ENCODE measurements at places on chromosomes 1 and 21.

- no peak for DNase-seq
These were observed 360.2 kb upstream of the PTBP2 start for GRCh38 chr1:96361271-96361856.

GRCh38 chr1:17606826-17607440, 67.4 kb downstream of the ARHGEF10L start:
- DNase-seq: peak; percentile 11

- DNase-seq: no peak
These were observed 14.9 kb downstream of the SLC1A7 start for GRCh38 chr1:53127546-53127945.

DNA sequence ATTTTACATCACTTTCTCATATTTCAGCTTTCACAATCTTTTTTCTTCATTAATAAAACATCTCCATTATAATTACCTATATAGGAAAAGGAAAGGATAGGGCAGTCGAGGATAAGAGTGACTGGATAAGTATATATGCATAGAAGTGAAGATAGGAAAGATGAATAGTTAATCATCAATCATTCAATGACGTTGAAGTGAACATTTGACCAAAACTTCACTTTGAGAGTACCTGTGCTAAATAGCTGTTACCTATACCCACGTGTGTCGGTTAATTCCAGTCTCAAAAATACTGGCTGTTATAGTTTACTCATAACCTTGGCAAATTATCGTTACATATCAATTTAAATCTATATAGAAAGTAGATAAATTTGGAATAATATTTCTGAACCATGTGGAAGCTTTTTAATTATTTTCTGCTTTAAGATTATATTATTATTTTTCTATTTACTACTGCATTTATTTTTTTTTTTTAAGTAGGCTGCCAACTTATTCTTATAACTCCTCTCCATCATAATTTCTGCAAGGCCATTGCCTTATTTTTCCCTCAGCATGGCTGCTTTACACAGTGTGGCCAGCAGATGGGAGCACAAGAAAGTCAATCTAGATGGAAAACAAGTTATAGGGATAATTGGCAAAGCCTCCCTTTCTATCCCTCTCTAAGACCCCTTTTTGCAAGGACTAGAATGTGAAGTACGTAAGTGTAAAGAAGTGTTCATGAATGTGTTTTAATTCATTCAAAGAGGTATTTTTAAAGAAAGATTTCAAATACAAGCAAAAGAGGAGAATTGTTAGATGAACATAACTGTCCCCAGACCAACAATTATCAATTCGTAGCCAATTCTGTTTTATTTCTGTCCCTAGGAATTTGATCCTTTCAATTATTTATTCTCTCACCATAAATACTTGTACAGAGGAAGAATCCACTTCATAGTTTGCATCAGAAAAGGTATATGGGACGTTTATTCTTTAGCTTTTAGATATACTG, 290.4 kb downstream of the KCNT2 start:
- DNase-seq: no peak

DNA sequence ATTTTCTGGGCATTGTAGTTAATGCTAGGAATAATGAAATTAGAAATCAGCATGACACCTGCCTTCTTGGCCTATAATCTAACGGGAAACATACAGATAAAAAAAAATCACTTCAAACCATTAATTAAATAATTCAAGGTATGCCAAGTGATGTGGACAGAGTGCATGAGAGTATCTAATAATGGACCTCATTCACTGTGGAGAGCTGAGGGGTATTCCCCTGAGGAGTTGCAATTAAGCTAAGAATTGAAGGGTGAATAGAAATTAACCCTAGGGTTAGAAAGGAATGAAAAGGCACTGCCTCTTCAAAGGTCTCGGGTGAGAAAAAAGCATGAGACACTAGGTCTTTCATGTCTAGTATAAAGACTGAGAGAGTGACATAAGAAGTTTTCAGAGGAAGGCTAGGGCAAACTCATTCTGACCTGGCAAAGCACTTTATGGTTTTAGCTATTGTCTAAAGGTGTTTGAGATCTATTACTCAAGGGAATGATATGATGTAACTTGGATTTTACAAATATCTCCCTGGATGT, 466.1 kb downstream of the KCNT2 start:
- no peak for DNase-seq

DNA sequence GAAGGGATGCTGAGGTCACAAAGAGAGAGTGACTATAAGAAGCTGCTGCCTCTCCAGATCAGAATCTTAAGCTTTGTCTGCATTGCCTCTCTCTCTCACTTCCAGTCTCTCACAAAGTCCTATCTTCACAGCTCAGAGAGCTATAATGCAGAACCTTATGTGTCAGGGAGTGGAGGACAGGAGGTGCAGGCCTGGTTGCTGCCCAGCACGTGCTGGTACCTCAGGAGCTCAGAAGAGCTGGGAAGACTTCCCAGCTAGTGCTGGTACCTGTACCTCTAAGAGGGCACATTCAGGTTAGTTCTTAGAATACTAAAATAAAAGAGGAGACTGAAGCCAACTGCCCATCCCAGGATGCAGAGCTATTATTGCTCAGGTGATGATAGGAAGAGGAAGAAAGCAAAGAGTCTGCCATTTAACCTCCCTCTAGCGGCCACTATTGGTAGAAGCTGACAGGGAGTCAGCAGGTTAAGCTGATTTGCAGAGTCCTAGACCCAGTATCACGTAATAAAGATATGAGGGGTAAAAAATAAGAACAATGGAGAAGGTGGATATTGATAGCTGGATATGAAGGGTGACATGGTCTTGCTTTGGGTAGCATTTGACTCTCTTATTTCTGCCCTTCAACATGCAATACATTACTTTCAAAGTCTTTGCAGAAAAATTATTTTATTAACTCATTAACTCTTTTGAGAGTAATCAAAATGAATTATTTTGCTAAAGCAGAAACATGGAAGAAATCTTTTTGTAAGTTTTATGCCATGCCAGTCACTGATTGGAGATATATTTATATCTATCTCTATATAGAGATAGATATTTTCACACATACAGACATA, 138.1 kb upstream of the HMCN1 start:
- peak; percentile 26 for DNase-seq

DNA sequence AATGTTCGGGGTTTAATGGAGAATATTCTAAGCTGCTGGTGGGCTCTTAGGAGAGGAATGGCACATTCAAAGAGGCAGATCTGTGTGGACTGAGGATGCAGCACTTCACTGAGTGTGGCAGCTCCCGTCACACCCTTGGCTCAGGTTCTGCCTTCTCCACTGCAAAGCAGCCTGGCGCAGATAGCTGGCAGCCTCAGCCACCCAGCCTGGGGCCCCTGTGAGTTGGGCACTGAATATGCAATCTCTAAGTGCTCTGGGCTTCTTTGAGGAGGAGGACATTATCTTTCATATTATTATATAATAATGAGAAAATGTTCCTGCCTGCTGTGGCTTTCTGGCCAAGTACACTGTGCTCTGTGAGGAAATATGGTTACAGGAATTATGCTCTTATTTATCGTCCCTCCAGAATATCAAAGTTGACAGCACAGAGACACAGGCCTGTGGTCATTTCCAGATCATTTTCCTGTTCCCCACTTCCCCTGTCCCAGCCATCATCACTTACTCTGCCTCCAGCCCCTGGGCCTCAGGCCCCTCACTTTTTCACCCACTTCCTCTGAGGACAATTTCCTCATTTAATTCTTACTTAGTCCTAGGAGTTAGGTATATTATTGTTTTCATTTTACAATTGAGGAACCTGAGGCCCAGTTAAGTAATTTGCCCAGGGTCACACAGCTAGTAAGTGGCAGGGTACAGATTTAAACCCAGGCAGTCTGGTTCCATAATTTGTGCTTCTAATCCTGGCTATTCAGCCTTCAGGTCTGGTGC, 53.6 kb downstream of the MAB21L3 start:
- no peak for DNase-seq

DNA sequence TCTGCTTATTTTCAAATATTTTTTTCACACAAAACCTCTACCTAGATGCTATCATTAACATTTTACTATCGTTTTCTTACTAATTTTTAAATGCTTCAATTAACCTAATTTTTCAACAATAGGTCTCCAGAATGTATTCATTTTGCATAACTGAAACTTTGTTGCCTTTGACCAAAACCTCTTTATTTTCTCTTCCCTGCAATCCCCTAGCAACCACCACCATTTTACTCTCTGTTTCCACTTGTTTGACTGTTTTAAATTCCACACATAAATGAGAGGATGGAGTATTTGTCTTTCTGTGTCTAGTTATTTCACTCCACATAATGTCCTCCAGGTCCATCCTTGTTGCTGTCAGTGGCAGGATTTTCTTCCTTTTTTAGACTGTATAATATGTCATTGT, 9.5 kb upstream of the F13B start:
- no peak for DNase-seq

- no peak for DNase-seq
These were observed 282.5 kb downstream of the PTBP2 start for GRCh38 chr1:97004054-97004453.

DNA sequence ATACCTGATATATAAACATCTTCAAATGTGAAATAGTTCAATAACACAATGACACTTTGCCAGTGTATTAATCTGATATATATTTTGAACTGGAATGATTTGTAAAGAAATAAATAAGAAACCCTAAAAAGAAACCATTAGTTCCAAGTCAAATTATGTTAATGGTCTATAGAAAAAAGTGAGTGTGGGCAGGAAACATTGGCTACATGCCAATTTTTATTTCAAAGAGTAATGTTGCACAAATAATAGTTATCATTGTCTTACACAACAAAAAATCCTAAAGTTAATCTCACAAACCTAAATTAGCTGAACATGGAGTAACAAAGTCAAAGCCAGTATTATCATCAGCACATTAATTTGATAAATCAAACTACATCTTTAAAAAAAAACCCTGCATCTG, 37.9 kb upstream of the BATF3 start:
- DNase-seq: no peak

- DNase-seq: no peak
These were observed 355.9 kb upstream of the ADGRL4 start for GRCh38 chr1:79362470-79362869.

GRCh38 chr1:115465802-115466363, 127.8 kb upstream of the NGF start:
- no peak for DNase-seq

DNA sequence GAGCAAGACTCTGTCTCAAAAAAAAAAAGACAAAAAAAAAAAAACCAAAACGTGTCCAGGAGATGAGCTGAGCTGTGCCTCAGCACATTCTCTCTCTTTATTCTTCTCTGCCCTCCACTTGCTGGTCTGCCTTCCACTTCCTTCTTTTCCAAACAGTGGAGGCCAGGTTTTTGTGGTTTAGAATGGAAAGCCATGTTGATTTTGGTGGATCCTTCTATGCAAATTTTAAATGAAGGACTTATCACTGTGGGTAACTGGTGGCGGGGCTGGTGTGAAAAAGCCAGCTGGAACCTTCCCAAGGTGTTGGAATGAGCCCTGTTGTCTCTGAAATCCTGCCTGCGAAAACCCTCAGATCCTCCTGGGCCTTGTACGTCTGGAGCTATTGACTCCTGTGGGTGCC, 61.9 kb downstream of the PTPRU start:
- DNase-seq: no peak

DNA sequence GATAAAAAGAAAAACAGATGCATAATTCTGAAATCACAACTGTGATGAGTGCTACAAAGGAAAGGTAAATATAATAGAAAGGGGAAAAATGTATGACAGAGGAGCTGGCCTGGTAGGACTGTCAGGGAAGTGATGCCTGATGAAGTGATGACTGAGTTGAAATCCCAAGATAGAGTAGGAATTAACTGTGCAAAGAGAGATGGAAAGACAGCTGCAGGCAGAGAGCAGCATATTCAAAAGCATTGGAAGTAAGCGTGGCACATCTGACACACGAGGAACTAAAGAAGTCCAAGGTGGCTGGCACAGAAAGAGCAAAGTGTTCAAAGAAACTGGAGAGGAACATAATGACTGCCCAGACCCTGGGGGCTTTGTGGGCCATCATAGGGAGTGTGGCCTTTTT, 121.6 kb upstream of the C1orf105 start:
- no peak for DNase-seq

- DNase-seq: no peak
These were observed 131.6 kb upstream of the POU3F1 start for GRCh38 chr1:38178216-38178615.

- no peak for DNase-seq
These were observed 29.7 kb upstream of the RNF2 start for GRCh38 chr1:185015631-185016030.

DNA sequence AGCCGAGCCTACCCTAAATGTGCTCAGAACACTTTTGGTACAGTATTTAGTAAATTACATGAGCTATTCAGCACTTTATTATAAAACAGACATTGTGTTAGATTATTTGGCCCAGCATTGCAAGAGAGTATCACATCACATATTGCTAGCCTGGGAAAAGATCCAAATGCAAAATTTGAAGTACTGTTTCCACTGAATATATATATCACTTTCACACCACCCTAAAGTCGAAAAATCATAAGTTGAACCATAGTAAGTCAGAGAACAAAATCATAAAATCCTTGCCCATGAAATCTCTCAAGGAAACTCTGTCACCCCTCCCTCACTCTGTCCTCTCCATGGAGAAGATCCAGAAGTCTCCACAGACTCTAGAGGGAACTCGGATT, 33.1 kb downstream of the RGS8 start:
- DNase-seq: no peak

GRCh38 chr1:159296706-159297375, 5.3 kb upstream of the FCER1A start:
- no peak for DNase-seq

DNA sequence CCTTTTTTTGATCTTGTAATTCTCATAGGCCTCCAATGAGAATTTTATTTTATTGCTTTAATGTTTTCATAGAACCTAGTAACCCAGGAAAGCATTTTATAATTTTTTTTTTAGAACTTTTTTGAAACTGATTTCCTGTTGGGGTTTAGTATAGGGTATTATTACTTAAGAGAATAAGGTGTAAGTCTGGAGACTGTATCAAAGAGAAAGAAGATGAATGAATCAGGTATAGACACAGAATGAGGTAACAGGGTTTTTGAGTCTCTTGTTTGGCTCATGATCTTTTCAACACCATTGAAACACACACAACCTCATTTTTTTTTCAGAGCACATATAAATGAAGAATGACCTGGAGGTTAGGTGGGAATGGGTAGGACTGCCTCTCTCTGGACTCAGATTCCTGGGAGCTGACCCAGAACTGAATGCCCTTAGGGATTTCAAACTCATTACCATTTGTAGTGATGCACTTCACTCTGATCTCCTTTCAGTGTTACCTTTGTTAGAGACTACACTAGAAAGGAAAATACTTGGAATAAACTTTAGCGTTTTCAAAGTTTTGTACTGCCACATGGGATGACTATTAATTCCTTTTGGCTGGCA, 51.0 kb downstream of the EPB41 start:
- no peak for DNase-seq

DNA sequence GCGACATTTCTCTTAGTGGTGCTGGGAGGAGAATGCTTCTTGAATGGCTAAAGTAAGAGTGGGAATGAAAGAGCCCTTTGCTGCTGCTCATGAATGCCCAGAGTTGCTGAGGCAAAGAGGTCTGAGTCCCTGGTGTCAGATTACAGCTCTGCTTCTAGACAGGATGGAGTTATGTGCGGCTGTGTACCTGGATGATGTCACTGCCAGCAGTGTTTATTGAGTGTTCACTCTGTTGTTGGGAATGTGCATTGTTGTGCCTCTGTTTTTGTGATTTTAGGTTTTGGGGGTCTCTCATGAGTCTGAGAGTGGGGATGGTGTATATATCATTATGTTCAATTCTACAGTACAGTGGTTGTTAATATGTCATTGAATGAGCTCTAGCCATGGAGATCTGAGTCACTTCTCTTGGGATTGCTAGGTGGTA, 2.7 kb downstream of the CDC14A start:
- DNase-seq: no peak

All from activated T-cell treated with anti-CD3 and anti-CD28 coated beads for 24 hours (primary cell).